Non-pigmented ciliary epithelial cell (primary cell): ENCODE measurements at places on chromosomes 7 and 10.

DNA sequence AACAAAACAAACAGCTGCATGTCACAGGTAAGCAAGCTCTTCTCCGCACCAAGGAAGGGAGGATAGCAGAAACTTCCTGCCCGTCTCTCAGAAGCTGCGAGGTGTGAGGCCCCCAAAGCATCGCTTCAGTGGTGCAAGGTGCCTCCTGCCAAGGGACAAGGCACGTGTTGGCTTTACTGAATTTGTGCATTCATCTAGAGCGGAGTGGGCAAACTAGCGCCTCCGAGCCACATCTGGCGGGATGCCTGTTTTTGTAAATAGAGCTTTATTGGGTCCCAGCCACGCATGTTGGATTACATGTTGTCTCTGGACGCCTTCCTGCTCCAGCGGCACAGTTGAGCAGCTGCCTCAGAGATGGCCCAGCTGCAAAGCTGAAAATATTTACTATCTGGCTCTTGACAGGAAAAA lies 27.7 kb downstream of the PHYH start:
- DNase-seq, result no peak

DNA sequence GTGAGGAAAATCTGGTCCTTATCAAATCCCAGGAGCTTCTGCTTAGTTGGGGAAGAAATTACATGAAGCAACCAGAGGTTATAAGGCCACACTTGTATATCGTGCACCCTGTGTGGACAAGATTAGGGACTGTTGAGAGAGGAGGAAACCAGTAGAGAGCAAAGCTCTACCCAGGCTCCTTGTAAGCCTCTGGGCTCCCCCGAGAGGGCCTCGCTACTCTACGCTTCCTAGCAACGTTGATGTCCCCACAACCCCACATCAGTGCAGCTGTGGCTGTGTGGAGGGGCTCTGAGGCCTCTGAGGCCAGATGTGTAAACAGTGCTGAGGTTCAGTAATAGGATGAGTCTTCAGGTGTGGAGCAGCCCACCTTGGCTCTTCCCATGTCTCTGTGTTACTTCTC lies 16.0 kb downstream of the HIF1AN start:
- no peak for DNase-seq

DNA sequence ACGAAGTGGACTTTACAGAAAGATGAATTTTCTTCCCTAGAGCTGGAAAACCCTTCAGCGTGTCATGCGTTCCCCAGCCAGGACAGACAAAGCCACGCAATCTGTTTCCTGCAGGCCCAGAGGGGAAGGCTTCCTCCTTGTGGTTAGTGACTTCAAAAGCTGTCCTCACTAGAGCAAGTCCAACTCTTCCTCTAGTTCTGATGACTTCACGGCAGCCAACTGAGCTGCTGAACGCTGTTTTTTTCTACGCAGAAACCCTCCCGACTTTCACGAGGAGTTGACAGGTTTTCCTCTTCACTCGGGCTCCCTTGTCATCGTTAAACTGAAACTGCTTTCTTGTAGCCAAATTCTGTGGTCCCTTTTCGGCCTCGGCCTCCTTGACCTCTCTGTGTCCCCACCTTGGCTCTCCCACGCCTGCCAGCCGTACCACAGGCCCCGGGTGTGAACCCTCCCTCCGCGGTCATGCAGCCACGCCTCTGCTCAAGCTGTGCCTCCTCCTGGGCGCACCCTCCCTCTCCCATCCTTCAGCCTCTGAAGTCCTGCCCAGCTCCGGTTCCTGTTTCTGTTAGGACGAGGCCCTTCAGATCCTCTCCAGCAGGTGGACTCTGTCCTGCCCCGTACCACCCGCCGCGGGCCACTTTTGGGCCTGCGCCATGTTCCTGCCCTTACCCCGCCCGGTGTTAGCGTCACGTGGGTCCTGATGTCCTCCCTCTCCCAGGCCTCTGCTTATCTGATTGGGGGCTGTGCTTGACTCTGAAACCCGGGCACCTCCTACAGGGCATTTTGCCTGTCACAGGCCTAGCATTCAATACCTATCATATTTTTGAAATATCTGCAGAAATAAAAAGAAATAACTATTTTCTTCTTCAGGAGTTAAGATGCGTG lies 39.3 kb downstream of the CUX1 start:
- peak; percentile 44 for DNase-seq

GRCh38 chr7:148927123-148928045 lies 43.3 kb upstream of the EZH2 start:
- no peak for DNase-seq

DNA sequence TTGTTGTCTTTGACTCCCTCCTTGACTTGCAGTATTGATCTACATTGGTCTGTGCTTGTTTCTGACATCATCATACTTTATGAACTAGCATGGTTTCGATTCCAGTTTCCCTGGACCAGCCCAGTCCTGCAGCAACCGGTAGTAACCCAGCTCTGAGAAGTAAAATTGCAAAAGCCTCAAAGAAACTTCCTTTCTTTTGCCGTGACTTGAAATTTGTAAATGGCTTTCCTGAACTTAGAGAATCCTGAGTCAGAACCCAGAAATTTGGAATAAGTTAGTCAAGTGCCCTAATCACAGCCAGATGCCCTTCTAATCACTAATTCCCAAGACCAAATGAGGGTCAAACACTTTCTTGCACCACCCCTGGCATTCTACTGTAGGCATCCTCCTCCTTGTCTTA lies 15.0 kb downstream of the TAS2R60 start:
- no peak for DNase-seq

DNA sequence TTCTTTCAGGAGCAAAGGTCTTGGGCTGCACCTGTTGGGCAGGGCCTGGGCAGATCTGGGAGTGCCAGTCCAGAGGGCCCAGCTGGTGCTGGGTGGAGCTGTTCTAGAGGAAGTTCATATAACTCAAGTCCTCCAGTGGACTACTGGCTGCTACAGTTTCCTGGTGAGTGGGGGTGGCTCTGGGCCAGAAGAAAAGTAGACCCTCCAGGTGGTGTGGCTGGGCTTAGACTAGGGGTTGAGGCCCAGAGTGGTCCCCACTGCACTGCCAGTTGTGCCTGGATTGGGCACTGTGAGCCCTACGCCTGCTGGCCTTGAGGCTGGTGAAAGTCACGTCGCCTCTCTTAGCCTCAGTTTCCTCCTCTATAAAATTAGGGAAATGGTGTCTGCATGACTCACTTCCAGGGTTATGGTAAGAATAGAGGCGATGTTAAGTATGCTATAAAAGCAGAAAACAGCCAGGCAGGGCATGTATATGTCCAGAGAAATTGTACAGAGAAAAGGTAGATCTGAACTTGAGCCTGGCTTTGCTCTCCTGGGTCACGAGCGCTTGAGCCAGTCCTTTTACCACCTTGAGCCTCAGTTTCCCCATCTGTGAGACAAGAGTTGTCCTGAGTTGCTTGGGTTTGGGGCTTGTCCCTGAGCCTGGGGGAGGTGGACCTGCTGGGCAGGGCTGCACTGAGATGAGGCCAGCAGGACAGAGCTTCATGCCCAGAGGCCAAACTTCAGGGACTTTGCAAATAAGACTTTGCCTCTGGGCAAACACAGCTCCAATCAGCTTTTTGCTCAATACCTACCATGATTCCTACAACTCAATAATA lies 3.8 kb upstream of the CLDN3 start:
- DNase-seq, result no peak

GRCh38 chr7:26187380-26188205 lies 13.0 kb downstream of the HNRNPA2B1 start:
- no peak for DNase-seq

DNA sequence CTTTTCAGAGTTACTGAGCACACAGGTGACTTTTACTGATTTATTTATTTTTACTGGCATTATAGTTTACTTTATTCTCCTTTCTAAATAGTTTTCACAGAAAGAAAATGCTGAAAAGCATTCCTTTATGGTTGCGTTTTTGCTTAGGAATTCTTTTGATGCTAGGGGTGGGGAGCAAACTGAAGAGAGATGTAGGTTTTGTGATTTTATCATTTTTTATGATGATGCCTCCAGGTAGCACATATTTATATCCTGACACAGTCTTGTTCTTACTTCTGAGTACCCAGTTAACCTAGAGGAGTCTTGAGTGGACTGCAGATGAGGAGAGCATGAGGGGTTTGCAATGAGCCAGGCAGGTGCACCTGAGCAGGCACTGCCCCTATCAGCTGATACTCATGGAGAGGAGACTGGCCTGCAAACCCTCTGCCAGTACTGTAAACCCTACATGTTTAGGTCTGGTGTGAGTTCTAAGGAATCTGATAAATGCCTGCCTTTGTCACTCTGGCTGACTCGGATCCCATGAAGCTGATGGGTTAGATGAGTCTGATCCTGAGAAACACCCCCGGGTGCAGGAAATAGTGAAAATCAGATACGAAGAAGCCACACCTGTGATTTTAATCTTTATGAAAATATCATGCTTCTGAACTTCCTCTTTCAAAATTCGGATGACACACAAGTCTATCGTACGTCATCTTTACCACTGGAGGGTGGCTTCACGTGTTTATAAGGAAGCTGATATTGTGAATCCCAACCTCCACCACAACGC lies 302.9 kb downstream of the WDR37 start:
- no peak for DNase-seq

GRCh38 chr7:91306266-91306665 lies 42.0 kb downstream of the FZD1 start:
- no peak for DNase-seq

- DNase-seq, result no peak
Measured at GRCh38 chr7:136058546-136058945, 81.4 kb upstream of the MTPN start.

DNA sequence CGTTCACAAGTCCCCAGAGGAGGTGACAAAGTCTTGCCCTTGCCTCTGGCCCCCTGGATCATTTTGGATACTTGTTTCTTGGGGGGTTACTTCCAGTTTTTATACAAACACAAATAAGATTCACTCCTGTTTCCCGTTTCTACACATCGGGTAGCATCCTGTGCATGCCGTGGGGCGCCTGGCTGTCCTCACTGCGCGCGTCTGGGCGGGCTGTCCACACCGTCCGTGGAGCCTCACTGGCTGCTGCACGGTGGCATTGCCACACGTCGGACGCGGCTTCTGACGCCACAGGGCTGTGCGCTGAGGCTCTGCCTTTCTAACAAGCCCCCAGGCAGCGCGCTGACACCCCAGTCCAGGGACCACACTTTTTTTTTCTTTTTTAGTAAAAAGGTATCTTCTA lies 18.4 kb downstream of the BNIP3 start:
- DNase-seq, result no peak

DNA sequence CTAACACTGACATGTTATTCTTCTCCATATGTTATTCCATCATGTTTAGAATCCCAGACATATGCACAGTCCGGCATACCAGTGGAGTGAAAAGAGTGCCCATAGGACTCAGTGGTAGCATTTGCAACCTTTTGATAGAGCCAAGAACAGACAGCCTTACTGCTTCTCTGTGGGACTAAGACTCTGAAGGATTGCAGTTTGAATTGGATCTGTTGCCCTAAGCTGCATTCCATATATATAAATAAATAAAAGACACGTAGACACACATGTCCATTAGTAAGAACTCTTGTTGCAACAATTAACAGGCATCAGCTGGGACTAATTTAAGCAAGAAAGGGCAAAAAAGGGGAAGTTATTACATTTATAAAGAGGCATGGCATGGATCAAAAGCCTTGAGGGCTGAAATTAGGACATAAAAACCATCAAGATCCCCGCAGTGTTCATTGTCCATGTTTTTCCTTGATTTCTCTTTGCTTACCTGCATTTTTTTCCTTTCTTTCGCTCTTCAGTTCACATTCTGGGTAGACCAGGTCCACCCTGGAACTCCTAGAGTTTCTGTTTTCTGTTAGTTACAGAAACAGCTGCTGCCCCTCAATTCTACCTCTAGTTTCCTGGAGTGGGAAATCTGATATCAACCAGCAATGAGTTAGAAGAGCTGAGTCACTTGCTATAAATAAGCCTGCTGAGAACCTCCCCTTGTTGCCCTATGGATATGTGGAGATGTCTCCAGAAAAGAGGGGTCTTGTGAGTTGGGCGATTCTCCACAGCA lies 132.4 kb downstream of the SORCS1 start:
- DNase-seq, result peak; percentile 24

DNA sequence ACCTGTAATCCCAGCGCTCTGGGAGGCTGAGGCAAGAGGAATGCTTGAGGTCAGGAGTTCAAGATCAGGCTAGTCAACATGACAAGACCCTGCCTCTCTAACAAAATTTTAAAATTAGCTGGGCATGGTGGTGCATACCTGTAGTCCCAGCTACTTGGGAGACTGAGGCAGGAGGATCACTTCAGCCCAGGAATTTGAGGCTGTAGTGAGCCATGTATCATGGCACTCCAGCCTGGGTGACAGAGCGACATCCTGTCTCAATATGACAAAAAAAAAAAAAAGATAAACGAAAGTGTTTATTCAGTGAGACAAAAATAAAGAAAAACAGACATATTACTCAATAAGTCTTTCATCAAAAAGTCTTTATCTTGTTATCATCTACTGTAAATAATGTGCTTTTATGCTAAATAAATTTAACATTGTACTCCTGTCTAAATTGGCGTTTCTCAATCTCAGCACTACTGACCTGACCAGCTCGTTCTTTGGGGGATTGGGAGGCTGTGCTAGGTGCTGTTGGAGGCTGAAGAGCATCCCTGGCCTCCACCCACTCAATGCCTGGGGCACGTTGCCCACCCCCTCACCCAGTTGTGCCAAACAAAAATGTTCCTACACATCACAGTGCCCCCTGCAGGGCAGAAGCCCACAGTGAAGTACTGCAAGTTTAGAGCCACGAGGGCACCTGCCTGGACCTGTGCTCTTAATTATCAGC lies 57.7 kb downstream of the NCAPG2 start:
- DNase-seq, result no peak

GRCh38 chr10:47169581-47169980 lies 130.4 kb upstream of the GDF10 start:
- DNase-seq, result no peak

DNA sequence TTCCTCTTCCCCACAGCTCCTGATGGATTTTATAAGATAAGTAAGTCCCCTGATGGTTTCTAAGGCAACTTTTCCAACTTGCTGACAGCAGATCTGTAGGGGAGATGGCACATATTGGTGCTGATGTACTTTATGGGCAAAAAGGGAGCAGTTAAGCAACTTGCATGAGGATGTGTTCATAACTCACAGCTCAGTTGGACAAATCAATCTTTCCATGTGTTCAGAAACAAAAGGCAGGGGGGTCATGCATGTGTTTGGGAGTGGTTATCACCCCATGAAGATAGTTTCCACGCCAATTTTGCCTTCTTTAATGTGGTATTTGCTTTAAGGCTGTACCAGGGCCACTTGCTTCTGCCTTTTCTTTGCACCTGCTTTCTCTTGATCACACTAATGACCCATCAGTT lies 6.1 kb downstream of the RBM20 start:
- DNase-seq, result no peak

DNA sequence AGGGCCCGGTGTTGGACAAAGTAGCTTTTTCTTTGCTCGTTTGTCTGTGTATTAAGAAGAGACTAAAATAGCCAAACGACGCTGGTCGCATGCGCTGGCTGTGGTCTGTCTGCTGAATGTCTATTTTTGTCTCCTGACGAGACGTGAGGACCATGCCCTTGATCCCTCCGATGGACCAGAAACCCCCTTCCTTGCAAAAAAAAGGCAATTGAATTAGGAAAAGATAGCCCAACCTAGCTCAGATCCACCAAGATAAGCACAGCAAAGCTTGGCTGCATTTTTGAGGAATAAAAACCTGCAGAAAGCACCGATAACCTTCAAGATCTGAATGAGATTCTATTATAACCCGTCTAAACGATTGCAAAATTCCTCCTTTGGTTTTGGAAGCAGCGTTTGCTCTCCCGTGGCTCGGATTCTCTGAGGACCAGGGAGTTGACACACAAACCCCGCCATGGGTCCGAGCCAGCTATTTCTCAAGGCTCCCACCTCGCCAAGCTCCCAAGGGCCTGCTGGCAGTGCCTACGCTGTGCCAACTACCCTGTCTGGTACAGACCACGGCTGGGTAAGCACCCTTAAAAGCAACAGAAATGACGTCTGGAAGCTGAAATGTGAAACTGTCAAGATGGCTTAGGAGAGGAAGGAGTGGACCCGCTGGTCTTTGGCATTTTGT lies 17.7 kb upstream of the TTYH3 start:
- no peak for DNase-seq
